CD4-positive, alpha-beta T cell treated with Interferon gamma for 1 hour (primary cell): ENCODE measurements at places on chromosomes 2 and 18.

DNA sequence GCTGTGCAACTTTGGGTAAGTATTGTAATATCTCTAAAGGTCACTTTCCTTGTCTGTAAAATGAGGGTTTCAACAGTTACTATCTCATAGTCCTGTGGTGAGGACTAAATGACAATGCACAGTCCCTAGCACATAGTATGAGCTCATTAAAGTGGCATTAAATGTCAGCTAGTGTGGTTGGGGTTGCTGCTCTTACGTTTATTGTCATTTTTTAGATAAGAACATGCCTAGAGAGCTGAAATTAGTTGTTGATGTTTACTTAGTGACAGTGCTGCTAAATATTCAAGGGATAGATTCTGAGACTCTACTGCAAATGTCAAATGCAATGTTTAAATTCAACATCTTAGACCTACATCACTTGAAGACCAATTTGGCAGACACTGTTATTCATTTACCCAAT lies 356.1 kb upstream of the ETAA1 start:
- no peak for DNase-seq

- no peak for DNase-seq
Measured at GRCh38 chr2:71747559-71747958, 294.2 kb downstream of the DYSF start.

DNA sequence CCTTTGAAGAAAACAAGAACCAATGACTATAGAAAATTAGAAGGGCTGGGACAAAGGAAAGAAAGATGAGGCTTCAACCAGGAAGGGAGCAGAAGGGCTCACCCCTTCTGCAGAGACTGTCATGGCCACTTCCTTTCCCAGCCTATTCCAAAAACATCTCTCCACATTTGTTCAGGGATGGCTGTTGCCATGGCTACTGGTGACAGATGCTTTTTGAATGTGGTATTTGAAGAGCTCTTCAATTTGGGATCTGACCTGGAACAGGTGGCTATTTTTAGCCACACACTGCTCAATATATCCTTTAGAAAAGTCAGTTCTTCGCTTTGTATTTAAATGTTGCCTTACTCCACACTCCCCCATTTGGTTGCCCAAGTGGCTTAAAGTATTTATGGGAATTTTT lies 64.1 kb upstream of the LCLAT1 start:
- no peak for DNase-seq

DNA sequence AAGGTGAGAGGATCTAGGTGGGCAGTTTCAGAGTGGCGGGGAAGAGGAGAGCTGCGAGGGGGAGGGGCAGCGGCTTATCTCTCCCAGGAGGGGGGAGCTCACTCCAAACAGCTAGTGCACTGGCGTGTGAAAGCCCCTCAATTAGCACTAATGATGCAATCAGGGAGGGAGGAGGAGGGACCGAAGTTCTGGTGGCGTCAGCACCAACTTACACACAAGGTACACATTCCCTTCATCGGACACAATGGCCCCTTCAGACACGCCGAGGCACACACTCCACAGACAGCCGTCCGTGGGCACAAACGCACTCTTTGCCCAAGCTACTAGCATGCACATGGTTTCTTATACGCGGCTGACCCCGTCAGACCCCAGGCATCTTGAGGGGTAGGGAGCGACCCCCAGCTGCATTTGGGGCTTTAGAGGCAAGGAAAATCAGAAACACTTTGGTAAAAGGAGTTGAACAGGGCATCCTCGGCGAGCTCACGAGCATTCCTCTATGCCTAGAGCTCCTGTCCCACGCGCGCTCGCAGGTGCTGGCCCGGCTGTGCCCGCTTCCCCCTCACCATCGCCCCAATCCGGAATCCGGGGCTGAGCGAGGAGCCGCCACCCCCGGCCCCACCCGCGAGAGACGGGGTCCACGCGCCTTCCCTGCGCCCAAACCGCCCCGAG lies 868 bp upstream of the PKDCC start:
- no peak for DNase-seq

DNA sequence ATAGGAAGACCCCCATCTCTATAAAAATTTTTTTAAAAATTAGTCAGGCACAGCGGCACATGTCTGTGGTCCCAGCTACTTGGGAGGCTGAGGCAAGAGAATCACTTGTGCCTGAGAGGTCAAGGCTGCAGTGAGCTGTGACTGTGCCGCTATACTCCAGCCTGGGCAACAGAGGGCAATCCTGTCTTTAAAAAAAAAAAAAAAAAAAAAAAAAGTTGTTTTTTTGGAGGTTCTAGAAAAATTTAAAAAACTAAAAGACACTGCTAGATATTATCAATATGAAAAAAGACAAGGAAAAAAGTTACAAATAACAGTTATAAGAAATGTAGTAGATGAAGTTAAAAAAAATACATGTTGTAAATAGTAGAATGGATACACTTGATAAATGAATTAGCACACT lies 56.1 kb upstream of the C2orf15 start:
- no peak for DNase-seq

- DNase-seq: no peak
Measured at GRCh38 chr2:229947544-229947943, 25.2 kb downstream of the FBXO36 start.

- DNase-seq: no peak
Measured at GRCh38 chr2:8543060-8543382, 138.8 kb upstream of the ID2 start.

- no peak for DNase-seq
Measured at GRCh38 chr18:35306588-35307250, 16.7 kb upstream of the ZSCAN30 start.

DNA sequence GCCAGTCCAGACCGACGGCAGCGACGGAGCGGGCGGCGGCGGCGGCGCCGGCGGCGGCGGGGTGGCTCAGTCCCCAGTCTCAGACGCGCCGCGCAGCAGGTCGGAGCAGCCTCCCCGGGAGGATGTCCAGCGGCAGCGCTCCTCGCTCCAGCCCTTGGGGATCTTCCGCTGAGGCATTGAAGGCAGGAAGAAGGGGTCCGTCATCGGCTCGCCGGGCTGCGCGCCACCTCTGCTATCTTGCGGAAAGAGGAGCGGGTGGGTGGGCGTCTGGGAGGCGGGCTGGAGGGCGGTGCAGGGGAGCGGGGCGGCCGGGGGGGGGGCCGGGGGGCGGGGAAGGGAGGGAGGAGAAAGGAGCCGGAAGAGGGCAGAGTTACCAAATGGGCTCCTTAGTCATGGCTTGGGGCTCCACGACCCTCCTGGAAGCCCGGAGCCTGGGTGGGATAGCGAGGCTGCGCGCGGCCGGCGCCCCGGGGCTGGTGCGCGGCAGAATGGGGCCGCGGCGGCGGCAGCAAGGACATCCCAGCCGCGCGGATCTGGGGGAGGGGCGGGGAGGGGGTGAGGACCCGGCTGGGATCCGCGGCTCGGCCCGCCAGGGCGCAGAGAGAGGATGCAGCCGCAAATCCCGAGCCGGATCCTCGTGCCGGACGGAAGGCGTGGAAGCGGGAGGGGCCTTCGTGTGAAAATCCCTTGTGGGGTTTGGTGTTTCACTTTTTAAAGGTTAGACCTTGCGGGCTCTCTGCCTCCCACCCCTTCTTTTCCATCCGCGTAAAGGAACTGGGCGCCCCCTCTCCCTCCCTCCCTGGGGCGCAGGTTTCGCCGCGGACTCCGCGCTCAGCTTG lies at the start of gene NETO1:
Gene NETO1, minus strand, starts transcription at position 242 of the 839 bp plus-strand sequence. CDS start 696 bp downstream, outside the sequence.
- no peak for DNase-seq

DNA sequence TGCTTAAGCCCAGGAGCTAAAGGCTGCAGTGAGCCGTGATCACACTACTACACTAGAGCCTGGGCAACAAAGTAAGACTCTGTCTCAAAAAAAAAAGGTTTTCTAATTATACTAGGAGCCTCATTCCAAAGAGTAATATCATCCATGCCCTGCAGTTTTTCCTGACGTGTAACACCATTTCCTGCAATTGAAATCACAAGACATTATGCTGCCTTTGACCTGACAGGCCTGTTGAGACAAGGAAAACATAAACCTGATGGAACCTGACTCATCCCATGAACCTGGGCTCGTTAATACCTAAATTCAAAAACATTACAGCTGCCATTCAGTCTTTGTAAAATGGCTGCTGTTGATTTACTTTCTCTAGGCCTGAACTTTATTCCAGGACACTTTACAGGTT lies 58.7 kb upstream of the PEX13 start:
- no peak for DNase-seq

- DNase-seq: no peak
Measured at GRCh38 chr2:229378386-229378785, 107.3 kb upstream of the PID1 start.

- no peak for DNase-seq
Measured at GRCh38 chr2:225042800-225043167, 516 bp upstream of the DOCK10 start.

GRCh38 chr2:43537137-43537536 lies 58.7 kb downstream of the THADA start:
- no peak for DNase-seq

- no peak for DNase-seq
Measured at GRCh38 chr2:20049637-20050036, 1.8 kb downstream of the LAPTM4A start.

DNA sequence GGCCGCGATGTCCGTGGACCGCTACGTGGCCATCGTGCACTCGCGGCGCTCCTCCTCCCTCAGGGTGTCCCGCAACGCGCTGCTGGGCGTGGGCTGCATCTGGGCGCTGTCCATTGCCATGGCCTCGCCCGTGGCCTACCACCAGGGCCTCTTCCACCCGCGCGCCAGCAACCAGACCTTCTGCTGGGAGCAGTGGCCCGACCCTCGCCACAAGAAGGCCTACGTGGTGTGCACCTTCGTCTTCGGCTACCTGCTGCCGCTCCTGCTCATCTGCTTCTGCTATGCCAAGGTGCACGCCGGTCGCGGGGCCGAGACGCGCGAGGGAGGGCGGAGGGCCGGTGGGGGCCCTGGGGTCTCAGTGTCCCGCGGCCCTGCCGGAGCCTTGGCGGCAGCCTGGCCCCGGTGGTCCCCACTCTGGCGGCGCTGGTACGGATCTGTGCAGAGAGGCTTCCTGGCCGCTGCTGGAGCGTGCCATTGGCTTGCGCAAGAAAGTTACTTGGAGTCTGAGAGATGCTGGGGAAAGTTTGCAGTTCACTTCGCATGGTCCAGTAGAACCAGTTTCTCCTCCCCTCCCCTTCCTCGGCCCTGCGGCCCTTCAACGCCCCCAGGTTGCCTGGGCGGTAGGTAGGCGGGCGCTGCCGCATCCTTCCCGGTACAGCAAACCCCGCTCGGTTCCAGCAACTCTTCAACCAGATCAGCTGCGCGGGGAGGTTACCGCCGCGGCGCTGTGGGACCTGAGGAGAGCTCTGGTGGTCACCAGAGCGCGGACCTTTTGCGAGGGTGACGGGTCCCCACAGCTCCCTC lies 1.5 kb downstream of the GALR1 start:
- DNase-seq: no peak

DNA sequence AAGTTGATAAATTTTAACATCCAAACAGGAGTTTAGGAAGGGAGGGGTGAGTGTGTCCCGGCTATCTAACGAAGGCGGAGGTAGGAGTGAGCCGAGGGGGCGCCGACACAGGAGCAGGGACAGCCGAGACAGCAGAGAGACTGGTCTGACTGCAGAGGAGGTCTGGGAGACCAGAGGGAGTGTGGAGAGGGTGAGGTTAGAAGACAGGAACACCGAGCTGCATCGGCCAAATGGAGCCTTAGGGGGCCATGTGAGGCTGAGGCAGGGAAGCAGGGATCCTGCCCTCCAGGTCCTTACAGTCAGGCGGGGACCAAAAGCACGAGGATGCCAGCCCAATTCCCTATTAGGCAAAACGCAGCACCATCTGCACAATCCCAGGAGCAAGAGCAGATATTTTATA lies 67.0 kb downstream of the SFXN5 start:
- no peak for DNase-seq

- DNase-seq: no peak
Measured at GRCh38 chr2:209636076-209636475, 135.6 kb upstream of the UNC80 start.

DNA sequence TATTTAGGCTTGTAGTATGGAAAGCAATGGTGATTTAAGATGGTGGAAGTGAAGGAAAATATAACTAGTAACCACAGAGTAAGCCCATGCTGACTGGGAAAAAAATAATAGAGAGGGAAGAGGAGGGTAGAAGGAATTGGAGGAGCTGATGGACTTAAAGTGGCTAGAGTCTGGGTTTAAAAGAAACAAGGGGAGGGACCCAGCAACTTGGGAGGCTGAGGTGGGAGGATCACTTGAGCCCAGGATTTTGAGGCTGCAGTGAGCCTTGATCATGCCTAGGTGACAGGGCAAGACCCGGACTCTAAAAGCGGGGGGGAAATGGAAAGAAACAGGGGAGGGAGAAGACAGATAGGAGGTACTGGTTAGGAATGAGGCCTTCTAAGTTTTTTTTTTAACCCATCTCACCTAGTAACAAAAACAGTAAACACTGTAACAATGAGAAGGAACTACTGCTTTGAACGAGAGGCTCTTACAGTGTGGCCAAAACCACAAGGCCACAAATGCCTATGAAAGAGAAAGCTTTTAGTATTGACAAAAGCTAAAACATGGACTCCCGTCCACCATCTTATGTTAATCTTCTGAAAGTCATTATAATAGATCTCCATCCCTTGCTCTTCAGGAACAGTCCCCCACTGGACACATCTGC lies 26.6 kb downstream of the METTL8 start:
- DNase-seq: no peak

DNA sequence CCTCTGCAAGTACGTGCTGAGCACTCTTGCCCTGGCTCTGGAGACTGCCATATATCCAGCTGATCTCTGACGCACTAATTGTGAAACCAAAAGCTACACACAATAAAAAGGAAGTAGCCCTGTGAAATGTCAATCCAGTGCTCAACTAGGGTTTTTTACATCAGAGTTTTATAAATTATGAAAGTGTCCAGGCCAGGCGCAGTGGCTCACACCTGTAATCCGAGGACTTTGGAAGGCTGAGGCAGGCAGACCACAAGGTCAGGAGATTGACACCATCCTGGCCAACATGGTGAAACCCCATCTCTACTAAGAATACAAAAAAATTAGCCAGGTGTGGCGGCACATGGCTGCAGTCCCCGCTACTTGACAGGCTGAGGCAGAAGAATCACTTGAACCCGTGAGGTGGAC lies 24.5 kb upstream of the PEX13 start:
- peak; percentile 52 for DNase-seq

GRCh38 chr2:238406221-238406997 lies 20.3 kb upstream of the ASB1 start:
- DNase-seq: no peak

- DNase-seq: no peak
Measured at GRCh38 chr2:65103013-65103715, 26.7 kb downstream of the RAB1A start.

- no peak for DNase-seq
Measured at GRCh38 chr2:113203217-113203530, 29.4 kb downstream of the PSD4 start.
